ENCODE measurements at places on chromosomes 12 and 14. TPM values are rescaled to one million over a fixed set of nuclear protein-coding genes. Genes with fewer than 3 reads are reported as not detected.

Gene RPL10L
- 5.2 TPM for total RNA-seq

Gene B4GALNT1
- 0.88 TPM for total RNA-seq

Gene LHX5
- total RNA-seq, result not detected

Gene LRRK2
- total RNA-seq, result 1.7 TPM

DNA sequence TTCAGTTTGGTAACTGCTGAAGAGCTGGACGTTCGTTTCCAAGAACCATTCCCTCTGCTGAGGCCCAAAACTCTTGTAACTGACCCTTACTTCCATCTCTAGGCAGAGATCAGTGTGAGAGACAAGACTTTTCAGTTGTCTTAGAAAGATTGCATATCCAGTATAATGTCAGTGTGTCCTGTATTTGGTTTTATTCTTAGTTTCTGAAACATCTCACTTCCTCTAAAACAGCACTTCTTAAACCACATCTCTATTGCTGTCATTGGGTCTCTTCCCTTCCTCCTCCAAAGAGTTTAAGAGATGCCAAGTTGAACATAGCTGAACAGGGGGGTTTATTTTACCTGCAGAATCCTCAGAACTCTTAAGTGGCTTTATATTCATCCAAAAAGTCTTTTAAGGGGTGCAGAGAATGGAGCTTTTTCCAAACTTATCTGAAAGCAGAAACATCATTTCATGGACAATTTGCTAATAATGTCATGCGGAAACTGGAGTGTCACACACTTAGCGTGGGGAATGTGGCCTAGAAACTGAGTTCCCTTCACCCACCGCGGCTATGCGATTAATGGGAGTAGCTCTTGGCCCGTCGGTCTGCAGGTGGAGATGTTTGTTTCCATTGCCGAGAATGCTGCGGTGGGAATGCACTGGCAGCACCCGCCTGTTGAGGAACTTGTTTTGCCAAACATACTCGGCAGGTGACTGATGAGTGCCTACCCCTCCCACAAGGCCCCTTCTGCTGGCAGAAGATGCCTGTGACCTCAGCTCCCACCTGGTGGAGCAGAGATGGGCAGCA lies 148.2 kb downstream of the ADGRD1 start:
- no peak for DNase-seq

GRCh38 chr14:36086629-36087395 lies 89.7 kb downstream of the PTCSC3 start:
- no peak for DNase-seq

GRCh38 chr12:112645586-112645985 lies 146.0 kb upstream of the RPH3A start:
- DNase-seq, result no peak

GRCh38 chr12:58703866-58704265 lies 216.4 kb downstream of the LRIG3 start:
- no peak for DNase-seq

GRCh38 chr12:22766911-22767420 lies 142.0 kb downstream of the ETNK1 start:
- no peak for DNase-seq

DNA sequence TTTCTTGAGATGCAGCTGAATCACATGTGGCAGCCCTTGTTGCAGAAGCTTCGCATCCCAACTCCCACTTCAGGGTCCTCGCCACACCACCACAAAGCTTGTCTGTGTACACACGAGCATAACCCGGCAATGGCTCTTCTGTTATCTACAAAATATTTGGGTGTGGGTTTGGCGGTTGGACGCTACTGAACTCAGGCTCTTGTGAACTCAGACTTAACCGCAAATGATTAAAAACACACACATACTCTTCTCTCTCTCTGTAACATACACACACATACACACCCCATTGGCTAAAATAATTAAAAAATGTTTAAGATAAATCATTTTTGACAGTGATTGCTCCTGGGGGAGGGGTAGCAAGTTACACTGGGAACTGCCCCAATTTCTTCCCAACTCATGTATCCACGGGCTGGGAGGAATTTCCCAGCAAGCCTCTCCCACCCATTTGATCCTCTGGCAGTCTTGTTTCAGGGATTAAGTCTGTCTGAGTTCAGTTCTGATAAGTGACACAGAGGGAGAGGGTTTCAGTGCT lies 63.7 kb upstream of the MANSC4 start:
- DNase-seq, result no peak

Data from colonic mucosa (tissue), 4 donors.